ENCODE measurements at places on chromosomes 6 and 20. TPM values are rescaled to one million over a fixed set of nuclear protein-coding genes. Genes with fewer than 3 reads are reported as not detected.

- DNase-seq = no peak
Measured at GRCh38 chr20:17276101-17276500, 49.3 kb downstream of the PCSK2 start.

GRCh38 chr20:45091366-45091765, 9.6 kb downstream of the KCNS1 start:
- DNase-seq = no peak

GRCh38 chr6:143677891-143678791, at the start of gene PHACTR2:
Gene PHACTR2, plus strand, starts transcription at chr6:143677965. Its CDS starts 199 bp downstream, at chr6:143678164.
- peak; percentile 85 for DNase-seq

- peak; percentile 78 for DNase-seq
Measured at GRCh38 chr6:36979347-36979742, 6.7 kb downstream of the MTCH1 start.

DNA sequence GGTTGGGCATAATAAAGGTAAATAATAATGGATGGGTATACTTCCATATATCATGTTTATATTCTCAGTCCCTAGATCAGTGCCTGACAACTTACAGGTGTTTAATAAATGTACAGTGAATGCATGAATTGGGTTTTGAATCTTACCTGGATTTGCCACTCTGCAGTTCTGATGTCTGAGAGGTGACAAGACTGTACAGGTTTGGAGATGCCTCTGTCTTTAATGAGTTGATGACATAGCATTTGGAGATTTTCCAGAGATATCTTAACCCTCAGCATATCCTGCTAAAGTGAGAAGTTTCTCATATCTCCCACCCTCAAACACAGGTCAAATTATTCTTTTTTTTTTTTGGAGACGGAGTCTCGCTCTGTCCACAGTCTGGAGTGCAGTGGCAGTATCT, 2.2 kb downstream of the ANKS1A start:
- no peak for DNase-seq

DNA sequence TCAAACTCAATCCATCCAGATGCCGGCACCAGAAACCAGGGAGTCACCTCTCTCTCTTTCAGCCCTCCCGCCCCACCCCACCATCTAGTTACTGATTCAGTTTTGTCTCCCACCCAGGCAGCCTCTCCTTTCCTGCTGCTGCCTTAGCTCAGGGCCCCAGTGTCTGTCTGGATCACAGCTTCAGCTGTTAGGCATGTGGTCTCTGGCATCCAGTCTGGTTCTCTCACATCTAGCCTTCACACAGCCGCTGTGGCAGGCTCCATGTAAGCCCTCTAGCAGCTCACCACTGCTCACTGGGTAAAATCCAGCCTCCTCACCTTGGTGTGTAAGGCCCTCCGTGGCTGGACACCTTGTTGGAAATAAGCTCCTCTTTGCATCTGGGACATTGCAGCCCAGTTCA, 21.3 kb downstream of the AARS2 start:
- DNase-seq = no peak

- DNase-seq = peak; percentile 82
Measured at GRCh38 chr6:106631346-106631745, 2.0 kb downstream of the QRSL1 start.

DNA sequence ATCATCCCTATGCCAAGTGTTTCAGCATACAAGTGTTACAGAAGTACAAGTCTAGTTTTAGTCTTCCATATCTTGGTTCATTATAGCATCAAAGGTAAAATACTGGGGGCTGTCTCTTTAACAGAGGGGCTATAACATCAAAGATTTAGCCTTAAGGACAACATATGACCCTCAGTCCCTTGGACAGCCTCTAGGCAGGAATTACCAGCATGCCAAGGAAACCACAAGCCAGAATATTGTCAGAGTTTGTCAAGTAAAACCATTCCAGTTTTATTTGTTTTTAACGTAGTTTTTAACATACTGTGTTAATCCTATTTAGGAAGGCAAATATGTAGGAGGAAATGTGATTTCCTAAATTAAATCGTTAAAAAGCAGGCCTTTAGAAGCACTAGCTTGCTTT, 18.6 kb downstream of the ZKSCAN8 start:
- DNase-seq = no peak

GRCh38 chr6:4256969-4257368, 121.6 kb upstream of the ECI2 start:
- DNase-seq = no peak

DNA sequence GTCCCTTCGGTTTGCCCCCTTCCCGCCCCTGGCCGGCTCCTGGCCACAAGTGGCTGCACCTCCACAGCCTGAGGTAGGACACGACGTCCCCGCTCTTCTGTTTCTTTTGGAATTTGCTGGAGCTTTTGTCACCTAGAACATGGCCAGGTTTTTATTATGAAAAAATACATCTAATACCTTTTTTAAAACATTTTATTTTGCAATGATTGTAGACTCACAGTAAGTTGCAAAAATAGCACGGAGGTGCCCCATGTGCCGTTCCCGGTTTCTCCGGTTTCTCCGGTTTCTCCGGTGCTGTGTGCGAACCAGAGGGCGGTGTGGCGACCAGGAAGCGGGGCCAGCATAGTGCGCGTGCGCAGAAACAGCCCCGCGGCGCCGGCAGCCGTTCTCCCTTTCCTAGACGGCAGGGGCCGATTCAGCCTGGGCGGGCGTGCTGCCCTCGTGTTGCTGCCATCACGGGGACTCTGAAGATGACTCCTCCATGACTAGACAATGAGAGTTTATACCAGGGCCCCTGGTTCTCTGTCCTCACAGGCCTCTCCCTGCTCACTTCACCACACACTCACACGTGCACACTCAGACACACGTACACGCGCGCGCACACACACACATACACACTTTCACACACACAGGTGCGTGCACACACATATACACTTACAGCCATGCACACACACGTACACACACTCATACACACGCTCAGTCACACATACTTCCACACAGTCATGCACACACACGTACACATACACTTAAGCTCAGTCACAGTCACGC, 102.1 kb downstream of the TMEM242 start:
- DNase-seq = peak; percentile 87

- DNase-seq = no peak
Measured at GRCh38 chr6:15132854-15133670, 112.8 kb upstream of the JARID2 start.

DNA sequence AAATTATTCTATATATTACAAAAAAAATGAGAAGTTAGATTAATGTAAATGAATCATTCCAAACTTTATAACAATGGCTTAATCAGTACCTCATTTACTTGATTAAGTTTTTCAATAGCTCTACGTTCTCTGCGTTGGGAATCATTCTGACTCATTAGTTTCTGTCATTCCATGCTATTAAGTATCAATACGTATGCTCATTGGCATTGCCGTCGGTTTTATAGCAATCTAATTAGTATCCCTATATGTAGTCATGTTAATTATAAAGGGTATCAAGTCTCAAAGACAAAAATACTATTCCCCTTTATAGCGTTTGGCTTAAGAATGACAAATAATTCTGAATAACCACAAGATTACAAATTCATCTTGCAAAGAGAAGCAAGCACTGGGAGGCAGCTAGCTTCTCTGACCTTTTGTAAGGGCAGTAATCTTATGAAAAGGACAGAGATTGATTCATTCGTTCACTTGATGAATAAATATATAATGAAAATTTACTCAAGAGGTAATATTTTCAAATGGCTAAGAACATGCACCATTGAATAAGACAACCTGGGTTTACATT, 41.8 kb downstream of the OLIG3 start:
- DNase-seq = no peak

GRCh38 chr6:89596484-89596883, 42.1 kb downstream of the LYRM2 start:
- no peak for DNase-seq

DNA sequence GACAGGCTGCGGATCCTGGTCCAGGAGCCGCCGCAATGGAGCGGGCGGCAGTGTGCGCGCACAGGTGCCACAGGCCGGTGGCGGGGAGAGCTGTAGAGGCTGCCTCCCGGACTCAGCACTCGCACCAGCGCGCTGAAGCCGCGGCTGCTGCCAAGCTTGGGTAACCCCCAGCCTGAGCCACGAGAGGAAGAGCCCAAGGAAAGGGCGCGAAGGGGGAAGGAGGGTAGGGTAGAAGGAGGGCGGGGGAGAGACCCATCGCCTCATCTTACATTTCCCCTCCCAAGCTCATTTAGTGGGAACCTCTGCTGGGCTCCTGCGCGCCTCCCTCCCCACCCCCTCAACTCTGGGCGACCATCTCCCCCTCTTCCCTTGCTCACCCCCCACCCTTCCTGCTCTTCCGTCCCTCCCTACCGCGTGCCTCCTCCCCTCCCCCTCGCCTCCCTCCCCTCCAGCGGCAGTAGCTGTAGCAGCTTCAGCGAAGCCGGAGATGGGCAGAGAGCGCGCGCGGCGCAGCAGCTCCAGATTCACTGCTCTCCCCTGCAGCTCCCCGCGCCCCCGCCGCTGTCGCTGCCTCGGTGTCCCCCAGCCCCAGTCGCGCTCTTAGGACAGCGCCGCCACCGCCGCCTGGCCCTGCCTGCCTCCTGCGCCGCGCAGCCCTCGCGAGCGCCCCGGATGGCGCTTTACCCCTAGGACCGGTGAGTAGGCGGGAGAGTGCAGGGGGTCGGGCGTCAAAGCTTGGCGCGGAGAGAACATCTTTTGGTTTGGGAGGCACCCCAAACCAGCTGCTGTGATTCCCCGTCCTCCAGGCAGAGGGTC, at the start of gene FUT9:
Gene FUT9 (plus strand): TSS at position 457 of the 816 bp plus-strand sequence. CDS start 187,182 bp downstream, outside the sequence.
- peak; percentile 17 for DNase-seq

GRCh38 chr6:33587529-33587928, 7.5 kb upstream of the BAK1 start:
- DNase-seq = no peak

DNA sequence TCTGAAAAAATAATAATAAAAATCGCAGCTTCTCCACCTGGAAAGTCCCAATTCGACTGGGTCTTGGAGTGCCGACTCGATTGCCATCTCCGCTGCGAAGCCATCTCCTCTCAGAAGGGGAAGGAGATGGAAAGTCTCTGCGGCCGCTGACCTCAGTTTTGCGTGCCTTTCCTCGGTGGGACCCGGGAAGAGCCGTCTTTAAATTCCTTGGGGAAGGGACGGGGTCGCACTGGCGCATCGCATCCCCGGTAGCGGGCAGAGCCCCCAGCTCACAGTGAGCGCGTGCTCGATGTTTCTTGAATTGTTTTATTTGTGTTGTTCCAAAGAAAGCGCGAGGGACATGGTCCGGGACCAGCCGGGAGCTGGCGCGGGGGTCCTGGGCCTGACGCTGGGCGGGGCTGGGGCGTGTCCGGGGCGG, 270 bp upstream of the TIAM2 start:
- no peak for DNase-seq

DNA sequence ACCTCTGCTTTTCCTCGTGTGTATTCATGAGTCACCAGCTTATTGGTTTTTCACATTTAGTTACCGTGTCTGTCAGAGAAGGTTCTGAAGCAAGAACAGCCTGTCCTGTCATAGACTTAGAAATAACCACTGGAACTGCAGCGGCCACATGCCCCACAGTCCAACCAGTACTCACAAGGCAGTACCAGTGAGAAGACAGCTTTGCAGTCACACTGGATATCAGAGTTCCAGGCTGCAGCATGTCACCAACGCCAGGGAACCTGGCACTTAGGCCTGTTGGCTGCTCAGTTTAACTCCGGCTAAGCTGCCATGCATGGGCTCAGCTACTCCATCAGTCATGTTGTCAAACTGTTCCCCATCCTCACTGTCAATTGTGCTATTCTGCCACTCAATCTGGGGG, 40.1 kb downstream of the ADNP start:
- DNase-seq = no peak

- DNase-seq = no peak
Measured at GRCh38 chr20:64254571-64255360, 782 bp upstream of the PCMTD2 start.

- no peak for DNase-seq
Measured at GRCh38 chr6:157974967-157975366, 6.7 kb upstream of the SYNJ2 start.

DNA sequence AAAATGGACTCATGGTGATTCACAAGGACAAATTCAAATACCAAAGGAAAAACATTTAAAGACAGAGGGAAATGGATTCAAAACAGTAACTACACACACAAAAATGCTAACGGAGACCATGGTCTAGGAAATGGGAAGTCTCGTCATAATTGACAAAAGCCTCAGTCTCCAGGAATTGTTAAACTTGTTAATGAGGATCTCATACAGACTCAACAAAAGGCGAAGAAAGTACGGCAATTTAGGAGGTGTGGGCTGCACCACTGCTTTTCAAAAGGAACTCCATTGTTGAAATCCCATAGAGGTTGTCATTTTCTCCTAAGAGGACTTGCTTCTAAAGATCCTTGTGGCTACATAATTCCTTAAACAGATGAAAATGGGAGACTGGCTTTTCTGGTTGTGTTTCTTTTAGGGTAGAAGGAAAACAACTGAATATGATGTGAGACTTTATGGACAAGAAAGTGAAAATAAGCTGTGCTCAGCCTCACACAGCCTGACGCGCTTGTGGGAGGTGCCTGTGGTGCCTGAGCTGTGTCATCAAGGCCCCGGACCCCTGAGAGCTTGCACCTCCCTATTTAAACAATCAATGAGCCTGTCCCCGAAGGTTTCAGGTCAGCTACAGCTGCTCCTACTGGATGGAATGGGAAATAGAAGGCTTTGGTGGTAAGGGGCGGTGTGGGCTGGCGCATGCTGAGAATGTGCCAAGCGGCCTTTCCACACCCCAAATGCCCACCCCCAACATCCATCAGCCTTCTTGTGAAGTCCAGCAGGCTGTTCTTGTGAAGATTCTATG, 2.5 kb upstream of the CLDN20 start:
- peak; percentile 78 for DNase-seq

- DNase-seq = peak; percentile 31
Measured at GRCh38 chr20:53599044-53599362, 5.4 kb upstream of the ZNF217 start.

DNA sequence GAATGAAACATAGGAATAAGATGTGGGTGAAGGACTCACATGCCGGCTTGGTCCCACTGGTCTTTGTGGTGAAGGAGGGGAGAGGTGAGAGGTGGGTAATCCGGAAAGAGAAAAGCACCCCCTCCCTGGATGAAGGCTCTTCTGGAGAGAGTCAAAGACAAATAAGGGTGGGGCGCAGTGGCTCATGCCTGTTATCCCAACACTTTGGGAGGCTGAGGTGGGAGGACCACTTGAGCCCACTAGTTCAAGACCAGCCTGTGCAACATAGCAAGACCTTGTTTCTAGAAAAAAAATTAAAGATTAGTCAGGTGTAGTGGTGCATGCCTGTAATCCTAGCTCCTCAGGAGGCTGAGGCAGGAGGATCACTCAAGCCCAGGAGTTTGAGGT, 3.1 kb downstream of the LTB start:
- DNase-seq = no peak

GRCh38 chr6:165599596-165600487, 63.2 kb downstream of the PDE10A start:
- DNase-seq = no peak

- no peak for DNase-seq
Measured at GRCh38 chr6:125810445-125810844, 19.7 kb downstream of the NCOA7 start.

- DNase-seq = no peak
Measured at GRCh38 chr6:91664327-91664959, 1077.6 kb upstream of the MAP3K7 start.

SGK2 gene
- polyA plus RNA-seq = 0.38 TPM

MLIP gene
- 2.8 TPM for polyA plus RNA-seq

VIP gene
- polyA plus RNA-seq = 4.1 TPM

VTA1 gene
- polyA plus RNA-seq = 73.9 TPM

LRRN4 gene
- not detected for polyA plus RNA-seq

MRPL14 gene
- polyA plus RNA-seq = 77.0 TPM

MUC22 gene
- not detected for polyA plus RNA-seq

PNPLA1 gene
- polyA plus RNA-seq = 1.6 TPM
